Posterior cingulate gyrus (tissue), 11 donors: ENCODE measurements at places on chromosomes 7 and 10.
A peak's percentile ranks its signal among the peaks of the same experiment; 100 is the strongest.

DNA sequence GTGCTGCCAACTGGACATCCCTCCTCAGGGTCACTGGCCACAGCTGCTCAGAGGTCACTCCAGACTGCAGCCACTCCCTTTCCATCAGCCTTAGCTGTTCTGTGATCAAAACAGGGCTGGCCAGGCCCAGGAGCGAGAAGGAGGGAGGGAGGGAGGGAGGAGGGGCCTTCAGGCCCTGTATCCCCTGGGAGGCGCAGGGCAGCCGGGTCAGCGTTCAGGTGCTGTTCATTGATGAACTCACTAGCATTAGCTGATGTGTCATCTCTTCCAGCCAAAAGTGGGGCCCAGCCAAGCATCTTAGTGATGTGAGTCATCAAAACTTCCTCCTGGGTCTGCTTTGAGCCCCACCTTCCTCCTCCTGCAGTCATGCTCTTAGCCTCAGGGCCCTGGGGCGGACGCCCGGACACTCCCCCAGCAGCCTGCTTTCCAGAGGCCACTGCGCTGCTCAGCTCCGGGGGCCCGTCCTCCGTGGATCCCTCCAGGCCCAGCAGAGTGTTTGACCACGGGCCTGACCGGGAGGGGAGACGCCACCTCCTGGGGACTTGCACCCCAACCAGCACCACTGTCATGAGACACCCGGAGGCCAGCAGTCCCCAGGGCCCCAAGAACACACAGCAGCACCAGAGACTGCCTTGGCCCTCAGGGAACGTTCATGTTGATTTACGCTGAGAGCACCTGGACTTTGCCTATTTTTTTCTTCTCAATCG, 149.2 kb downstream of the PRKAG2 start:
- no peak for DNase-seq

DNA sequence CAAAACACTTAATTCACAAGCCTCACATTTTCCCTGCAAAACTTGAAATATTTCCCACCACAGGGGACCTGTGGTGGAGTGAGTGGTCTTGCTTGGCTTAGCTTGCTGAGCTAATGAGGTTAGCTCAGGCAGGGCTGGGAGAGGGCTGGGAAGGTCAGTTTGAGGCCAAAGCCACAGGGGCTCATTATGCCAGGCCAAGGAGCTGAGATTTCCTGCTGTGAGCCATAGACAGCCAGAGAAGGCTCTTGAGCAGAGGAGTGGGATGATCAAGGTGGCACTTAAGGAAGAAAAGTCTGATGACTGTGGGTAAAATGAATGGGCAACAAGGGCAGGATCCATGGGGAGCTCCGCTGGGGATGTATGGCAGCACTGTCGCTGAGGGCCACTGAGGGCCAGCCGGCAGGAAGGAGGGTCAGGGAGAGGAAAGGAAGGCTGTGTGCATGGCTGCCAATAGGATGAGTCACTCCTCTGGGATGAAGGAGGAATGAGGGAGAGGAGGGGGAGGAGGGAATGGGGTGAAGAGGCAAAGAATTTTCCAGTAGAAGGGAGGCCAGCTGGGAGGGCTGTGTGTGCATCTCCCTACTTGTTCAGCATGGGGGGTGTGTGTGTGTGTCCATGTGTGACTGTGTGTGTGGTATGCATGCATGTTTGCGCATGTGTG, 18.7 kb upstream of the ZNF488 start:
- DNase-seq, result no peak

DNA sequence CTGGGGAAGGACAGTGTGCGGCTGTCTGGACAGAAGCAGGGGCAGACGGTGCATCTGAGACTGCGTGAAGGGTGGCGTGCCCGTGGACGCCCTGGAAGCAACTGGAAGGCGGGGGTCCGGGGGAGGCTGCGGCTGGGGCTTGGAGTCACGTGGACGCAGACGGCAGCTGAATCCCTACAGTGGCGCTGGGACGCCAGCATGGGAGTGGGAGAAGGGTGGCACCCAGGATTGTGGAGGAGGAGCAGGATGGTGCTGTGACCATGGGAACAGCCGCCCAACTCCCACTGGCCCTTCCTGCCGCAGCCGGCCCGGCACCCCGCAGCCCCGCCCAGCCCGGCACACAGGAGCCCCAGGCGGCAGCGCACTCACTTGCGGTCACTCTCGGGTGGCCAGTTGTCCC, 9.7 kb downstream of the INTS1 start:
- DNase-seq, result peak; percentile 60

GRCh38 chr7:28890137-28890536, 68.0 kb downstream of the TRIL start:
- DNase-seq, result no peak

DNA sequence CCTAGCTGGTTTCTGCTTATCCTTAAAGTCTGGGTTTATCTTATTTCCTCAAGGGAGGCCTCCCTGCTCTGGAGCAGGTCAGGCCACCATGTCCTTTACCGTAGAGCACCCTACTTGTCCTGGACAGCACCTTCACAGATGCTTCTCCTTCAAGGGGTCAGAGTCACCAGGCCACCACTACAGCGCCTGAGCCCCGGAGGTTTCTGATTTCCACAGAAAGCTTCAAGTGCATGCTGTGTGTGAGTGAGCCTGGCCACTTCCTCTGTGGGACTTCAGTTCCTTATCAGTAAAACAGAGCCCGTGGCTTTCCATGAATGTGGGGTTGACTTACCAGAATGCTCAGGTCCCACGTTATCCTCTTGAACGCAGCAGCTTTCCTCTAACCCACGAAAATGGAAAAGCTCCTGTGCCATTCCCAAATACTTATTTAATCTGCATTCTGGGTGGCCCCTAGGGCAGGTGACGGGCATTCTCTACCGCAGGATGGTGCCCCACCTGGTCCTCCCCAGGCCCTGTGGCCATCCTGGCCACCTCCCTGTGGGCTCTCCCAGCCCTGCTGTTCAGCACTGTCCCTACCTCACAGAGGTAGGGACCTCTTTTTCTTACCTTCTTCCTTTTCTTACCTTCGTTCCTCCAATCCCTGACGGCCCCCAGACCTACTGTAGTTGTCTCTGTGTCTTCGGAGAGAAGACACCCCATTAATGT, 1.4 kb upstream of the DOCK1 start:
- DNase-seq, result peak; percentile 44

GRCh38 chr7:150992051-150992640, 1.3 kb downstream of the NOS3 start:
- no peak for DNase-seq

- no peak for DNase-seq
Observed at GRCh38 chr10:22648547-22648961, 65.8 kb downstream of the PIP4K2A start.

GRCh38 chr7:29300649-29301048, 106.1 kb downstream of the CHN2 start:
- no peak for DNase-seq

GRCh38 chr10:17783751-17784150, 25.4 kb upstream of the MRC1 start:
- no peak for DNase-seq

DNA sequence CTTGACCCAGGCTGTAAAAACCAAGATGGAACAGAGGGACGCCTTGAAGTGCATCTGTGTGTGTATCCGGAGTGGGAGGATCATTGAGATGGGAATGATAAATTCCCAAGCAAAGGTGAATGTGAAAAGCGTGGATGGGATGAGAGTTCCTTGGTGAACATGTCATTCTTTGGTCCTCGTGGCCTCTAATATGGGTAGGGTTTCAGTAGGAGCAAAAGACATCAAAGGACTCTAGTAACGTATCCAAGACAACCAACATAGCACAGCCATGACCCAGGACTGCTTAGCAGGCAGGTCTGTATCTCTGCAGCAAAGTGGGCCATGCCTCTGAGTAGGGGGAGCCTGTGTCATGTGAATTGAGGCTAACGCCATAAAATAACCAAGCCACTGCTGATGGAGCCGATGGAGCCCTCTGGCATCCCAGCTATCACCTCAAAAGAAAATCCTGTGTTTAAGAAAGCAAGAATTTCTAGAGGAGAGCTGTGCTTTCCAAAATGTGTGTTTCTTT, 98.6 kb downstream of the CCDC3 start:
- DNase-seq, result no peak

DNA sequence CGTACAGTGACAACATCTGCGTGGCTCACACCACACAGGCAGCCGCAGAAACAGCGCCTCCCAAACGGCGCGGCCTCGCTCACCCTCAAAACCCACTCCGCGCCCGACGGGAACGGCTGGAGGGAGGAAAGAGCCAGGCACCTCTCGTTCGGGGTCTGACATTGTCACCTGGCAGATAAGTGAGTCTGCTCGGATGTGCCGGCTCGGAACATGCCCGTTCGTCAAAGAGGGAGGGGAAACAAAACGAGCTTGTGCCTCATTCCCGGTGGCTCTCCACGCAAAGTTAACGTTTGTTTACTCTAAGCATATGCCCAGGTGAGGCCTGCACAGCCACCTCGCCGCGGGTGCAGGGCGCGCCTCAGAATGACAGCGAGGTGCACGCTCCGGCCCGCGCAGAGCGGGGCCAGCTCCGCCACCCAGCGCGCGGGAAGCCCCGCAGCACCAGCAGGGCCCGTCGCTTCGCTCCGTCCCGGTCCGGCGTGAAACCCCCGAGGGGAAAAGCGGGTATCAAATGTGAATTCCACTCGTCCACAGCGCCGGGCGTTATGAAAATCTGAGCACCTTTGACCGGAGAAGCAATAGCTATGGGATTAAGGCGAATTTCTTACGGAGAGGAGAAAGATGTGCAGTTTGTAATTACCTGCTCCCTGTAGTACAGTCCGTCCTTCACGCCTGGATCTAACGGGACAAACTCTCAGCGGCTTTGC, 13.1 kb downstream of the CNPY1 start:
- DNase-seq, result no peak

- no peak for DNase-seq
Observed at GRCh38 chr7:16609842-16610450, 35.6 kb downstream of the ANKMY2 start.

GRCh38 chr10:35300063-35300699, 36.1 kb upstream of the CCNY start:
- no peak for DNase-seq

GRCh38 chr7:130345136-130345535, 520 bp downstream of the CPA5 start:
- DNase-seq, result no peak
